ENCODE measurements at places on chromosomes 12 and 14.

DNA sequence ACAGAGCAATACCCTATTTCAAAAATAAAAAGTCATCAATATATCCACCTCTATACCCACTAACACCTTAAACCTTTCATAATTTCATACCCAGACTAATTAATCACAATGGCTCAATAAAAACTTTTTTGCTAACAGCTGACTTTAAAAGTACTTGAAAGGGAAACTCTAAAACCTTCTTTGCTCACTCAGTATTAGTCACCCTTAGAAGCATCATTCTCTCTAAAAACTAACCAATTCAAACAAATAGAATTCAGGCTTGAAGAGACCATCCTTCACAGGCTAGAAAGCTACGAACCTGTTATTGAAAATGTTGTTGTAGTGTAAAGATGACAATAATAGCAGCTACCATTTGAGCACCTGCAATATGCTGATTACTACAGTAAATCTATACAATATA is 37.2 kb downstream of the HECTD1 start:
- DNase-seq = no peak

GRCh38 chr12:8455727-8456360 is at the start of gene CLEC6A:
Gene CLEC6A (plus strand): TSS chr12:8455962. CDS start chr12:8456112, 150 bp downstream.
- DNase-seq = no peak

DNA sequence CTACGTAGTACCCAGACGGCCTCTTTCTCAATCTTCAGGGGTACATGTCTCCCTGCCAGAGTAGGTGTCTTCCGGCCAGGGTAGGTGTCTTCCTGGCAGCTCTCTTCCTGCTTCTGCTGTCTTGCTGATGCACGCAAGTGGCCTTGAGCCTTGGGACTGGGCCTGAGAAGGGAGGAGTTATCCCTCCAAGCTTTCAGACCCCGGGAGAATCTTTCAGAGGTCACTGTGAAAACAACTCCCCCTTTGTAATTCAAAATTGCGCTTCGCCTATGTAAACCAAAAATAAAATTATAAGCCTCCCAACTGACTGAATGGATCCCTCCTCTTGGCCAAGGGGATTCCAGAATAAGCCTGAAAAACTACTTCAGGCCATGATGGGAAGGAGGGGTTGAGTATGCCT is 87.3 kb upstream of the NUDT4 start:
- no peak for DNase-seq

GRCh38 chr14:59707778-59708561 is 131.4 kb upstream of the CCDC175 start:
- DNase-seq = no peak

DNA sequence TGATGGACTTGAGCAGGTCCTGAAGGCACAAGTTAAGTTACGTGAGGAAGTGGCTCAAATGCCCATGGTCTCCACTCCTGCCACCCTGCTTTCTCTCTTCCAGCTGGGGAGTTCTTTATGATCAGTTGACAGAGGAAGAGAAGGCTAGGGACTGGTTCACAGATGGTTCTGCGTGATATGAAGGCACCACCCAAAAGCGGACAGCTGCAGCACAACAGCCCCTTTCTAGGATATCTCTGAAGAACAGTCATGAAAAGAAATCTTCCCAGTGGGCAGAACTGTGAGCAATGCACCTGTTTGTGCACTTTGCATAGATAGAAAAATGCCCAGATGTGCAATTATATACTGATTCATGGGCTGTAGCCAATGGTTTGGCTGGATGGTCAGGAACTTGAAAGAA is 162.4 kb upstream of the FSCB start:
- DNase-seq = no peak

GRCh38 chr12:60173224-60174170 is 577.7 kb downstream of the SLC16A7 start:
- DNase-seq = no peak

GRCh38 chr12:106586278-106586802 is 3.5 kb downstream of the RFX4 start:
- no peak for DNase-seq

DNA sequence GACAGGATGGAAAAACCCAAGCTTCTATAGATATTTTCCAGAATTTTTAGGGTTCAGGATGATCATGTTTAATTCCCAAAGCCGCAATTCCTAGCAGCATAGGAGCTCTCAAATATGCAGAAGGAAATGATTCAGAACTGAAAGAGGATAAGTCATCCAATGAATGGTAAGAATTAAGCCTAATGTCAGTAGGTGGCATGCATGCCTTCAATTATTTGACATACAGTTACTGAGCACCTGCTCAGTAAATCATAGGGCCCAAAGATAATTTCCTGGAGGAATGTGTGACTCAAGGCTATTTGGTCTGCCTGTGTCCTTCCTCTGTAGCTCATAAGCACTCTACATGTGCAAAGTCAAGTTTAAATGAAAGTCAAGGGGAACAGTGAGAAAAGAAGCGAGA is 116.8 kb upstream of the SLC38A4 start:
- no peak for DNase-seq

GRCh38 chr12:24778486-24779304 is 170.2 kb downstream of the BCAT1 start:
- DNase-seq = no peak

DNA sequence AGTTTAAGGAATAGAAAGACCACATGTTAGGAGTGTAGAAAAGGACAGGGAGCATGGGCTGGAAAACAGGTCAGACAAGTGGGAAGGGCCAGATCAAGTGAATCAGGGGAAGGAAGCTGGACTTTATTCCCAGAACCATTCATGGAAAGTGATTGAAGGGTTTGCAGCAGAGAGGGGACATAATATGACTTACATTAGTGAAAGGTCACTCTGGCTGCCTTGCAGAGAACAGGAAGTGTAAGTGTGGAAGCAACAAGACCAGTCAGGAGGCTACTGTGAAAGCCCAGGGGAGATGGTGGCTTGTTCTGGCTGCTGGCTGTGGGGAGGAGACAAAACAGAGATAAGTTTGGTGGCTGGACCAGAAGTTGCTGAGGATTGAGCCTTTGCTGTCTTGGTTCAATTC is 69.1 kb downstream of the VCPKMT start:
- DNase-seq = peak; percentile 73

DNA sequence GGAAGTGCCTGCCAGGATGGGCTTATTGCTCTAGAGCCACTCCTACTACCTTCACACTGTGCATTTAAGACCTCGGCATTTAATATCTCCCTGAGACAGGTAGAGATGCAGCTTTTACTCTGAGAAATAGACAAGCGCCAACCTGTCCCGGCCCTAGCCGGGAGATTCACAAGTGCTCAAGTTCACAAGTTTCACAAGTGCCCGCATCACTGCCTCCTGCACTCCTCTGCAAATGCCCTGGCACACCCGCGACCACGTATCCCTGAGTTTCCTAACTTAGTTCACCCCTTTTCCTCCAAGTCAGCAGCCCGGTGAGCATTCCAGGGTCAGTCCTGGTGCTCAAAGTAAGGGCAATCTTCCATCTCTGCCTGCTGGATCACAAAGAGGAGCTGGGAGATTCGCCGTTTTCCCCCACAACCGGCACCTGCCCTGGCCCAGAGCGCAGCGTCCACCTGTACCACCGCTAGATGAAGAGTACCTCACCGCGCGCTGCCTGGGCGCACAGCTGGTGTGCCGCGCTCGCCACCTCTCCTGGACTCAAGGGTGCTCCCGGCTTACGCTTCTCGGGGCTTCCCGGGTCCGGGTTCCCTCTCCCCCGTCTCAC is 5.0 kb upstream of the SLC38A4 start:
- peak; percentile 52 for DNase-seq

DNA sequence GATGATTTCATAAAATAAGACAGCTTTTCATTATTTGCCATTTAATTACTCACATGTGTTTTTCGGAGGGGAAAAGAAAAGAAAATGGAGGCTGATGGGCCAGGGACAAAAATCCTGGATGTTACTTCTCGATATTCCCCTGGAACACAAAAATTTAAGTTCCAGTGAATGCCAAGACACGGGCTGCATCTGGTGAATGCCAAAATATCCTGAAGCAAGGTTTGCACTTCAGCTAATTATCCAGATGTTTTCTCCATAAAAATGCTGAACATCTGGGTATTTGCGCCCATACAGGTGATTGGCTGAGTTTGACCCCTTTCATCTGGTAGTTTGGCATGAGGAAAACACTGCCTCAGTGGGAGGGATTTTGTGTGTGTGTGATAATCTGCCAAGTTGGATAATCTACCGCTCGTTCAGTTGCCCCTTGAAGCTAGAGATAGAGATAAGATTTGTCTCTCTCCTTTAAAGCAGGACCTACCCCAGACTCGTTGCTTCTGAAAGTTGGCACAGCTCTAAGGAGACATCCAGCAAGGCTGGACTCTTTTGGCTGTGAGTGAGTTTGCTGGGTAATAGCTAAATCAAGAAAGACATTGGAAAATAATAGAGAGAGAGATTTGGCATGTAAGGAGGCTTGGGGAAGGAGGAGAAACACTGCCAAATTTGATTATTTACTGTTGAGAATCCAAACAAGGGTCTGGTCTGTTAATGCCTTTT is 390.0 kb downstream of the EGLN3 start:
- no peak for DNase-seq

GRCh38 chr12:79058342-79058741 is 193.8 kb downstream of the SYT1 start:
- DNase-seq = no peak

DNA sequence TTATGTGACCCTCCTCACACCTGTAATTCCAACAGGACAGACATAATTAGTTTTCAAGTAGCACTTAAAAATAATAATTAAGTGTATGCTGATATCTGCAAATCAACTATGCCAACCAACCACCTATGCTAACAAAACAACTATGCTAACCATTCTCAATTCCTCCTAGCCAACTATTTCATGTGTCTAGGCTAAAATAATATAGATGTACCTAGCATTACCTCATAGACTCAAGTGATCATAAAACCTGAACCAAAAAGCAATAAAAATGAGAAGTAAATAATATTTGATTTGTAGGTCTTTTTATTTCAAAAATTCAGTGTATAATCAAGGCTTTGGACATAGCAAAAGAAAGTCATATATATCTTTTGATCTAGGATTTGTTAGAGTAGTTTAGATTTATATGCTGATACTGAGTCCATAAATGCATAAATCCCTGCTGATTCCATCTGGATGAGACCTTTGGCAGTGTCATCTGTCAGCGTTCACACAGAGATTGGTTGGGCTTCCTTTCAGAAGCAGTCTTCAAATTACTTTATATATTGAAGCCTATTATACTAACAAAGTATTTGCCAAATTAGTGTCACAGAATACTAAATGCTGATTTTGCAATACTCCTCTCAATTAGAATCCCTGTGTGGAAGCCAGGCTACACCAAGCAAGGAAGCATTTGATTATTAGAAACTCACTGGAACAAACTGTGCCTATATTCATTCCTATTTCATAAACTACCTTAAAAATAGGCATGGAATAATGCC is 101.4 kb upstream of the PPM1H start:
- no peak for DNase-seq

- DNase-seq = no peak
These were observed 14.8 kb upstream of the ETNK1 start for GRCh38 chr12:22610131-22610530.

Measured in Peyer's patch (tissue), 4 donors.